Progenitor cell of endocrine pancreas (in vitro differentiated cells): ENCODE measurements at places on chromosomes 1 and 21. TPM values are rescaled to one million over a fixed set of nuclear protein-coding genes. Genes with fewer than 3 reads are reported as not detected.

The RNU1-2 gene
- 3,923 and 3,957 TPM in 2 replicates for total RNA-seq

The OR2L13 gene
- total RNA-seq = not detected in 2 replicates

The DMRTA2 gene
- 0.20 TPM in 1 of 2 replicates, not detected in the other for total RNA-seq

The ESPN gene
- 49.5 and 54.0 TPM in 2 replicates for total RNA-seq

GRCh38 chr1:166947398-166948043 lies 27.8 kb downstream of the ILDR2 start:
- H3K27me3 ChIP-seq = peaks cover 63% of the 10 kb centered on the region
- DNase-seq = peak; percentile 39
- H3K36me3 ChIP-seq = no peaks in the 10 kb centered on the region
- H3K4me1 ChIP-seq = peaks cover 4% of the 10 kb centered on the region

- H3K4me1 ChIP-seq = no peaks in the 10 kb centered on the region
- H3K27me3 ChIP-seq = peaks cover 44% of the 10 kb centered on the region
- H3K36me3 ChIP-seq = no peaks in the 10 kb centered on the region
Observed at GRCh38 chr1:37433171-37433570, 41.2 kb upstream of the ZC3H12A start.
